ENCODE measurements at places on chromosomes 2 and 18.

DNA sequence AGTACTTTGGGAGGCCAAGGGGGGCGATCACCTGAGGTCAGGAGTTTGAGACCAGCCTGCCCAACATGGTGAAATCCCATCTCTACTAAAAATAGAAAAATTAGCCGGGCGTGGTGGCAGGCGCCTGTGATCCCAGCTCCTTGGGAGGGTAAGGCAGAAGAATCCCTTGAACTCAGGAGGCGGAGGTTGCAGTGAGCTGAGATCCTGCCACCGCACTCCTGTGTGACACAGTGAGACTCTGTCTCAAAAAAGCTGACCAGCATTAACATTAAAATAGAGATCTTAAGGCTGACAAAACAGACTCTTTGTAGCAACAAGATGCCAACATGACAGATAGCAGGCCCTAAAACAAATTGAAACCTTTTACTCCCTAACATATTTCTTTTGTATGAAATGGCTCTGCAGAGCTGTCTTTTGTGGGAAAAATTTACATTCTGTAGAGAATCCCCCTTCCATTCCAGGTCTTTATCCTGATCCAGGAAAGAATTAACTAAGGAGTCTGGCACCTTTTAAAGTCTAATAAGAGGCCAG, 213.9 kb downstream of the RAB3GAP1 start:
- H3K4me1 ChIP-seq: no peaks in the 10 kb centered on the region
- no peak overlapping the region for H3K27ac ChIP-seq
- H3K36me3 ChIP-seq: peaks cover 1% of the 10 kb centered on the region

DNA sequence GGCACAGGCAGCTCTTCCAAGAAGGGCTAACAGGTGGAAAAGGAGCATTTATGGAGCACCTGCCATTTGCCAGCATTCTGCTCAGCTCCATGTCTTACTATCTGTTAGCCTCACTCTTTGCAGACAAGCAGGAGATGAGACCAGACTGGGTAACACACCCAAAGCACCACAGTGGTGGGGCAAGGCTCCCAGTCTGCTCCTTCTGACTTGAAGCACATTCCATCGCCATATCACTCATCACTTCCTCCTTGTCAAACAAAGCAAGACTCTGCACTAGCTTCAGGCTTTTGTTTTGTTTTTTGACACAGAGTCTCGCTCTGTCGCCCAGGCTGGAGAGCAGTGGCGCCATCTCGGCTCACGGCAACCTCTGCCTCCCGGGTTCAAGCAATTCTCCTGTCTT, 182.8 kb downstream of the MGAT5 start:
- peaks cover 42% of the 10 kb centered on the region for H3K4me1 ChIP-seq
- H3K4me3 ChIP-seq: no peak overlapping the region
- no peak for DNase-seq
- H3K36me3 ChIP-seq: peaks cover 84% of the 10 kb centered on the region
- H3K27ac ChIP-seq: no peak overlapping the region
- H3K27me3 ChIP-seq: no peaks in the 10 kb centered on the region

DNA sequence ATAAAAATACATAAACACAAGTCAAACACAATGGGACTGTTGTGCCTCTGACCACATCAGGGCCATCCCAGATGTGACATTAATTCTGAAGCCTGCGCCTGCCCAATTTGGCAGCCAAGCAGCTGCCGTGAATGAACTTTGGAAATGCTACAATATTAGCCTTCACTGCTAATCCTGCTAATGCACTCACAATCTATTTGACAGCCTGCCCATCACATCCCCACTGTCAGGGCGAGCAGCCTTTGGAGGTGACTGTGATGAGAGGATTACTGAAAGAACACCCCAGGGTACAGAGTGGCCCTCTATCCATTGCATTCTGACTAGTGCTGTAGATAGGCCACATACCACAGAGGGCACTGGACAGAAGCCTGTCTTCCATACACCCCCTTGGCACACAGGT, 21.6 kb downstream of the OSR1 start:
- H3K4me1 ChIP-seq: no peaks in the 10 kb centered on the region
- H3K4me3 ChIP-seq: no peak overlapping the region
- no peaks in the 10 kb centered on the region for H3K36me3 ChIP-seq
- no peak for DNase-seq
- H3K27me3 ChIP-seq: no peaks in the 10 kb centered on the region

GRCh38 chr2:58660046-58660445, 418.9 kb upstream of the FANCL start:
- H3K36me3 ChIP-seq: no peaks in the 10 kb centered on the region
- H3K27ac ChIP-seq: no peak overlapping the region
- H3K4me1 ChIP-seq: no peaks in the 10 kb centered on the region
- no peaks in the 10 kb centered on the region for H3K27me3 ChIP-seq
- no peak for DNase-seq

DNA sequence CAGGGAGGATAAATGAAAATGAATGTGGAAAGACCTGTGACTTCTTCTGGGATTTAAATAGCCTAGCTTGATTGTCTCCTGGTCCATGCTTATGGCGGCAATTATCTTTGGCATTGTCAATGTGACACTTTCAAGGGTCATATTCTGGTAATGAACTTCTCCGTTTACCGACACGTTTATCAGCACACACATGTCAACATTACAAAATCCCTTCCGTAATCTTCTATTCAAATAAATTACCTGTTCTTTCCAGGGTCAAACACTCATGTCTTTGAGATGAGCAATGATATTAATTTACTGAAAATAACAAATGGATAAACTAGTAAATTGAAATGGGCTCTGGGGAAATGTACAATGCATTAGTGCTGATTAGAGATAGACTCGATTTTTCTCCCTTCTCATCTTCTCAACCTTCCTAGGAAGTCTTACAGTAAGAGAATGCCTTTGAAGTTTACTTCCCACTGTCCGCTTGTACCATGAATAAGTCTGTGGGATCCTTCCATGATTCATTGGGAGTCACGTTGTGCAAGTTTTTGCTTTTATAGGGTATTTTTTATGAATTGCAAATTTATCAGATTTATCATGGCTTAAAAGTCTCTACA, 646.3 kb upstream of the LRATD1 start:
- no peaks in the 10 kb centered on the region for H3K4me1 ChIP-seq
- H3K36me3 ChIP-seq: no peaks in the 10 kb centered on the region
- no peak overlapping the region for H3K27ac ChIP-seq
- H3K27me3 ChIP-seq: no peaks in the 10 kb centered on the region
- DNase-seq: no peak
- no peak overlapping the region for H3K4me3 ChIP-seq

- H3K4me1 ChIP-seq: no peaks in the 10 kb centered on the region
- H3K27me3 ChIP-seq: peaks cover 6% of the 10 kb centered on the region
- H3K36me3 ChIP-seq: no peaks in the 10 kb centered on the region
- DNase-seq: no peak
These were observed 36.5 kb upstream of the REG3G start for GRCh38 chr2:78989051-78989450.

DNA sequence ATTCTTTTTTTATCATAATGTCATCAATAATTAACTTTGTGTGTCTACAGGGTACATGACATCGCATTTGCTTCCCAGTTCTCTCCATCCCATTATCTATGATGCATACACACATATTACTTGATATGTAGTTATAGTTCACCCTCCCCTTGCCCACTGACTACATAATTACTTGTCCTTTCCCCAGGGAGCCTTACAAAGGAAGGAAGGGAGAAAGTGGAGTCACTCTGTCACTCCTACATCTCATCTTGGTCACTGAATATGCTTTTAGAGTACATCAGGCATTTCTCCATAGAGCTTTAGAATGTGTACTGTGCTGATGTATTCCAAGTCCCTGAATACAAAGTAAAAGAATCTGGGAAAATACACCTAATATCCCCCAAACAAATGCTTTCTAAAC, 6.0 kb upstream of the DTNA start:
- DNase-seq: no peak
- no peaks in the 10 kb centered on the region for H3K27me3 ChIP-seq
- H3K27ac ChIP-seq: no peak overlapping the region
- H3K4me3 ChIP-seq: no peak overlapping the region
- no peaks in the 10 kb centered on the region for H3K4me1 ChIP-seq

GRCh38 chr2:218259099-218259961, 1.5 kb upstream of the GPBAR1 start:
- peaks cover 27% of the 10 kb centered on the region for H3K36me3 ChIP-seq
- no peaks in the 10 kb centered on the region for H3K27me3 ChIP-seq
- DNase-seq: no peak
- H3K4me3 ChIP-seq: no peak overlapping the region
- H3K4me1 ChIP-seq: peaks cover 36% of the 10 kb centered on the region
- H3K27ac ChIP-seq: no peak overlapping the region

GRCh38 chr2:120864981-120865380, 129.3 kb downstream of the GLI2 start:
- peaks cover 11% of the 10 kb centered on the region for H3K27me3 ChIP-seq
- no peaks in the 10 kb centered on the region for H3K36me3 ChIP-seq
- DNase-seq: no peak
- no peaks in the 10 kb centered on the region for H3K4me1 ChIP-seq
- no peak overlapping the region for H3K4me3 ChIP-seq

GRCh38 chr2:3008561-3008960, 369.1 kb downstream of the EIPR1 start:
- H3K27ac ChIP-seq: no peak overlapping the region
- DNase-seq: no peak
- H3K27me3 ChIP-seq: peaks cover 24% of the 10 kb centered on the region

DNA sequence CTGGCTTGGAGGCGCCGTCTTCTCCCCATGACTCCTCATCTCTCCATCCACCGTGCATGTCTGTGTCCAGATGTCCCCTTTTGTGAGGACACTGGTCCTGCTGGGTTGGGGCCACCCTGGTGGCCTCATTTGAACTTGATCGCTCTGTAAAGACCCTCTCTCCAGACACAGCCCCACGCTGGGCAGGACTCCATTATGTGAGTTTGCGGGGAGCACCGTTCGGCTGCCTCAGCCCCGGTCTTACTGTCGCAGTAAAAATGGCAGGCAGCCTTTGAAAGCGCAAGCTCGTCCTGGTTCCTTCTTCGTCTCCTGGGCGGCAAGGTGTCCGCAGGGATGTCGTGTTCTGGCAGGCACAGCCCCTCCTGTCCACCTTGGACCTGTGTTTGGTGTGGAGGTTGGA, 17.7 kb downstream of the NFATC1 start:
- DNase-seq: no peak
- H3K4me3 ChIP-seq: no peak overlapping the region
- peaks cover 4% of the 10 kb centered on the region for H3K27me3 ChIP-seq
- H3K36me3 ChIP-seq: no peaks in the 10 kb centered on the region

- H3K27me3 ChIP-seq: no peaks in the 10 kb centered on the region
- no peak overlapping the region for H3K4me3 ChIP-seq
- no peaks in the 10 kb centered on the region for H3K4me1 ChIP-seq
- no peak for DNase-seq
- no peak overlapping the region for H3K27ac ChIP-seq
These were observed 80.1 kb downstream of the PLA2R1 start for GRCh38 chr2:159982270-159982669.

- no peak overlapping the region for H3K4me3 ChIP-seq
- no peaks in the 10 kb centered on the region for H3K36me3 ChIP-seq
- DNase-seq: no peak
- no peak overlapping the region for H3K27ac ChIP-seq
- H3K4me1 ChIP-seq: no peaks in the 10 kb centered on the region
- no peaks in the 10 kb centered on the region for H3K27me3 ChIP-seq
These were observed 414.8 kb upstream of the ID2 start for GRCh38 chr2:8267048-8267447.

DNA sequence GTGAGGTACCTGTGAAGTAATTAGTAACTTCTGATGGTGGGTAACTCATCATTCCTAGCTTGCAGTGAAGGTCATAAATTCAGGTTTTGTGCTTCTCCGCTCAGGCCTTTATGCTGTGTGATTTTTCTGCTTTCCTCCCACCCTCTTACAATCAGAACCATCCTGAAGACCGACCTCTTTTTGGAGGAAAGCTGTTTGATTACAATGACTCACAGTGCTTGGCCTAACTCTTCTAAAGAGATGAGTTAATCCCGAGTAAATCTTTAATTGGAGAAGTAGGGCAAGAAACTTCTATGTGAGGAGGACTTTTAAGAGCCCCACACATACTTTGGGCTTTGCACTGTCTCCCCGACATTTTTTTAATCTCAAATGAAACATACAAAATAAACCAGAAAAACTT, 53.1 kb downstream of the TTC27 start:
- H3K4me1 ChIP-seq: no peaks in the 10 kb centered on the region
- no peak for DNase-seq
- H3K4me3 ChIP-seq: no peak overlapping the region
- H3K36me3 ChIP-seq: peaks cover 27% of the 10 kb centered on the region

GRCh38 chr2:35822716-35823115, 532.9 kb upstream of the CRIM1 start:
- H3K36me3 ChIP-seq: no peaks in the 10 kb centered on the region
- no peaks in the 10 kb centered on the region for H3K4me1 ChIP-seq
- no peak overlapping the region for H3K27ac ChIP-seq

GRCh38 chr18:66346833-66347588, 256.9 kb downstream of the CDH19 start:
- H3K27ac ChIP-seq: no peak overlapping the region
- no peaks in the 10 kb centered on the region for H3K4me1 ChIP-seq
- H3K27me3 ChIP-seq: no peaks in the 10 kb centered on the region
- no peak for DNase-seq
- no peaks in the 10 kb centered on the region for H3K36me3 ChIP-seq

DNA sequence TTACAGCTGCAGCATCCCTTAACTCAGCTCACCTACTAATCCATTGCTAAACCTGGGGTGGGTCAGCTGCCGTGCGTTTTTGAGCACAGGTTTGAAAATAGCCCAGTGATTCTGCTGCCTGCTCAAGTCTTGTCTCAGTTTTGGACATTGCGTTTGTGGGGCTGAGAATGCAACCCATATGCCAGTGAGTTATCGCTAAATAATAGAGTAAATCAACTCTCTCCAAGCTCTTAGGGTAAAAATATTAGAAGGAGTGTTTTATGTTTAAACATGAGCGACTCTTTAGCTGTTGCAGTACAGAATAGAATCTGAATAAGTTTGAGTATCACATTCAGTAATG, 2.1 kb downstream of the TSHZ1 start:
- H3K27me3 ChIP-seq: no peaks in the 10 kb centered on the region
- peaks cover 54% of the 10 kb centered on the region for H3K4me1 ChIP-seq
- H3K36me3 ChIP-seq: no peaks in the 10 kb centered on the region
- peak overlapping the region; percentile 46 for H3K27ac ChIP-seq

DNA sequence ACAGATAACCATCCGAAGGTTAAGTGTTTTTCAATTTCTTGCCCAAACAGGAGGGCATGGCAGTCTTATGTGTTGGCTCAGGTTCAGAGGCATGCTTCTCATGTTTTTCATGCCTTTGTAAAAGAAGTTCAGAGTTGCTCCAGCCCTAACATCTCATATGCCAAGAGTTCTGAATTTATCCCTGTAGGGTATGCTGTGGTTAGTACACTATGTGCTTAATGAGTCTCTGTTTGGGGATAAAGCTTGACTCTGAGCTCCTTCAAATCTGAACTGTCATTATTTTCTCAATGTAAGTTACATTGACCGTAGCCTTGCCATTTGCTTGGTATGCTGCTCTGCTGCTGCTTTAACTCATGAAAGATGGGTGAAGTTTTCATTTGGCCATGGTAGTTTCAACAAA, 67.9 kb upstream of the PNPT1 start:
- H3K27ac ChIP-seq: no peak overlapping the region
- no peaks in the 10 kb centered on the region for H3K27me3 ChIP-seq
- no peak for DNase-seq
- no peak overlapping the region for H3K4me3 ChIP-seq

- H3K4me3 ChIP-seq: no peak overlapping the region
- DNase-seq: no peak
- H3K27ac ChIP-seq: no peak overlapping the region
These were observed 124.5 kb downstream of the VAPA start for GRCh38 chr18:10038268-10038667.

GRCh38 chr2:17163638-17164037, 354.6 kb downstream of the RAD51AP2 start:
- DNase-seq: no peak
- H3K27ac ChIP-seq: no peak overlapping the region
- H3K4me1 ChIP-seq: no peaks in the 10 kb centered on the region
